ENCODE measurements at places on chromosomes 7 and 10.

GRCh38 chr7:127476618-127477017 lies 84.1 kb upstream of the ZNF800 start:
- no peak for DNase-seq

- DNase-seq, result no peak
Observed at GRCh38 chr7:23136216-23136615, 30.6 kb downstream of the KLHL7 start.

DNA sequence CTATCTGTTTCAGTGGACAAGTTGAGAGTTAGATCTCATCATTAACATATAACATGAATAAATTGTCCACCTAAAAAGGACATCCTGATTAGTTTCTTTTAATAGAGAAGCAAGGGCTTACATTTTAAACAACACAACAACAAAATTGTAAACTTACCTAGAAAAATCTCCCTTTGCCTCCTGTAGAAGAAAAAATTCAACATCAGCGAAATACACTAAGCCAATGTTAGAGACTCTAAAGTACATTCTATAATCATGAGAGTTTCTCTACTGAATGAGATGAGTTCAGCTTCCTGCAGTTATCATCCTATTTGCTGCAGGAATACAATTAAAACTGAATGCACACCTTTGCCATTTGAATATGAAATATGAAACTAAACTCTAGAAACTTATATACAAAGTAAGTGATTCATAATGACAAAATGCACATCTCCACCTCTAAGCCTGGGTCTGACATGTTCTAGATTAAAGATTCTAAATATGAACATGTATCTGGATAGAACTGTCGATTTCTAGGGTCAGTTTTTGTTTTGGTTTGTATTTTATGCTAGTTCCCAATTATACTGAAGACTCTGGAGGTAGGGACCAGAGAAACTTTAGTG lies 174.8 kb downstream of the PRPF18 start:
- no peak for DNase-seq

- DNase-seq, result no peak
Observed at GRCh38 chr10:59606551-59606961, 103.1 kb downstream of the SLC16A9 start.

DNA sequence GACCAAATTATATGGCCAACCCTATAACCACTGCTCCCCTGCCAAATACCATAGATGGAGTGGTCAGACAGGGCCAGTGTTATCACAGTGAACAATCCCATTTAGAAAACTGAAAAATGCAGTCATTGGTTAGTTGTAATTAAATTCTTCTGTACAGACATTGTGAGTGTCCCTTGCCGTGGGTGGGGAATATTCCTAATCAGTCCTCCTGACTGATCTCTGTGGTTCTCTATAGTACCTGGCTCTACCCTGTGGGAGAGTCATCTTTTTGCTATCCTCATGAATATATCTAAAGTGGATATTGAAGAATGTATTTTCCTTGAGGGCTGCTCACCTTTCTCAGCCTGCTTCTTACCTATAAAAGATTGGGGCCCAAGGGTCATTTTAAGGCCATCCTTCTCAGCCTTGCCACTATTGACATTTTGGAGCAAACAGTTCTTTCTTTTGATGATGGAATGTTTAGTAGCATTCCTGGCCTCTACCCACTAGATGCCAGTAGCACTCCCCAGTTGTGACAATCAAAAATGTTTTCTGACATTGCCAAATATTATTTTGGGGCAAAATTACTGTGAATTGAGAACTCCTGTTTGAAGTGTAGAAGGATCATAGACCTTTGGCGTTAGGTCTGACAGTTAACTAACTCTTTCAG lies 110.2 kb downstream of the MAPK8 start:
- no peak for DNase-seq

GRCh38 chr7:101411508-101411874 lies 48.8 kb downstream of the COL26A1 start:
- no peak for DNase-seq

DNA sequence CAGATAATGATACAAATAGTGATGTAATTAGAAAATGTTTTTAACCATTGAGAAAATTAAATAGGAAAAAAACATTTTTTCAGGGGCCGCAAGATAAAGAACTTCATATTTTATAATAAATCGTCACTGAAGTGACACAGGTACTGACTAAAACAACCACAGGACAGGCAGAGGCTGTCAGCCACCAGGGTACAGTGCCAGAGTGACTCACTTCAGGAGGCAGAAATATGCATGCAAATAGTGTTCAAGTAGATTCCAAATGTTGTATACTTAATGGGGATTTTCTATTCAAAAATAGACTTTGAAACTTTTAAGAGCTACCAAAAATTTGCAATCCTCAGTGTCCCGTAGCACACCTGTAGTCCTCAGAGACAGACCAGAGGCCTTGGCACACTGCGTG lies 68.6 kb downstream of the FRMPD2 start:
- no peak for DNase-seq

DNA sequence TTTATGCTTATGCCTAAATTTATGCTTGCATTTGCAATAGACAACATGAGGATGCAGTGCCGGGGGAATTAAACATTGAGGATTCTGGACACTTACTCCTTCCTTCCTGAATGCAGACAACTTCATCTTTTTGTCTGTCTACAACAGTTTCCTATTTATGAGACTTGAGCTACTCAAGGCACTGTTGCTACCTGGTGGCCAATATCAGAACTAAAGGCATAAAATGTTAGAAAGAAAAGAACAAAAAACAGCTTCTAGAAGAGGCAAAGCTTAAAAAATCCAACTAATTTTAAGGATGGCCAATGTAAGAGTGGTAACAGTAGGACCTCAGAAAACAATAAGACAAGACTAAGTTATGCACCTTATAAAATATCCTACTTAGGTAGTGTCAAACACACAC lies 144.5 kb upstream of the PTN start:
- DNase-seq, result no peak

- no peak for DNase-seq
Observed at GRCh38 chr7:85324145-85324799, 137.4 kb upstream of the SEMA3D start.

DNA sequence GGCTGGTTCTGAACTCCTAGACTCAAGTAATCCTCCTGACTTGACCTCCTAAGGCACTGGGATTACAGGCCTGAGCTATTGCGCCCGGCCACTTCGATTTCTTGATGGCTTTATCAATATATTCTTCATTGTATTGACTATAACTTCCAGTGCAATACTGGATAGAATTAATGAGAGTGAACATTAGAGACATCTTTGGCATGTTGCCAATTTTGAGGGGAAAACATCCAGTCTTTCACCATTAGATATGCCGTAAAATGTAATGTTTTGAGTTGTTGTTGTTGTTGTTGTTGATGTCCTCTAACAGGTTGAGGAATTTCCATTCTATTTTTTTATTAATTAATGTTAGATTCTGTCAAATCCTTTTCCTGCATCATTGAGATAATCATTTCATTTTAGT lies 578.9 kb downstream of the ZWINT start:
- DNase-seq, result no peak

GRCh38 chr10:30502266-30503060 lies 68.5 kb downstream of the MAP3K8 start:
- DNase-seq, result no peak

GRCh38 chr10:43891241-43891640 lies 242.6 kb upstream of the ZNF32 start:
- DNase-seq, result no peak

GRCh38 chr7:706721-707120 lies 19.8 kb upstream of the DNAAF5 start:
- DNase-seq, result no peak

All from Right ventricle myocardium superior (tissue), 1 donor.